Breast epithelium (tissue), 4 donors: ENCODE measurements at places on chromosomes 12 and 14.

DNA sequence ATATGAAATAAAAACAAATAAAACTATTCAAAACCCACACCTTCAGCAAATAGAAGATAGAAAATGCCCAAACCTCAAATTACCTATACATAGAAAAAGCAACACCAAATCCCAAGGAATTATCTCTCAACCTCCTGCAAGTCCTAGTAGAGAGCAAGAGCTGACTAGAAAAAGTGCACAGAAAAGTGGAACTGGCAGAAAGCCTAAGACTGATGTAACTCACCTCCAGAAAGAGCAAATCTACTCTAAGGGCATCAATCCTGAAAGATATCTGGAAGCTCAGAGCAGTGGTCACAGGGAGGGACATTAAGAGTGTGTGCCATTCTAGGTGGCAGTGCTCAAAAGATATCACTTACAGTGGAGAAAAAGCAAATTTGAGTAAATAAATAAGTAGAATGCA, 62.1 kb upstream of the PLEKHG7 start:
- DNase-seq = no peak

DNA sequence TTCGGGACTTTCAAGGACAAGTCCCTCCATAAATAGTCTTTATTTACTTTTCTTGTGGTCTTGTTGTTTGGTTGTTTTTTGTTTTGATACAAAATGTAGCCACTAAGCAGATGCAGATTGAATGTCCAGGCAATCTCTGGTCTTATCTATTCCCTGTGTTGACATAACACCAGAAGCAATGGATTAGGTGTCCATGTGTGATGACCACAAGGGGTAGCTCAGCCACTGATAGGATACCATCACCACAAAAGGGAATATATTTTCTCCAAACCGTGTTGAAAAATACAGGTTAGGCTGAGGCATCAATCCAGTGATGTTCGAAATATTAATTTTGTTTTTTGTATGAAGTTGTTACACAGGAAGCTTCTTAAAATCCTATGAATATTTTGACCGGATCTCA, 196.3 kb downstream of the EPS8 start:
- no peak for DNase-seq

DNA sequence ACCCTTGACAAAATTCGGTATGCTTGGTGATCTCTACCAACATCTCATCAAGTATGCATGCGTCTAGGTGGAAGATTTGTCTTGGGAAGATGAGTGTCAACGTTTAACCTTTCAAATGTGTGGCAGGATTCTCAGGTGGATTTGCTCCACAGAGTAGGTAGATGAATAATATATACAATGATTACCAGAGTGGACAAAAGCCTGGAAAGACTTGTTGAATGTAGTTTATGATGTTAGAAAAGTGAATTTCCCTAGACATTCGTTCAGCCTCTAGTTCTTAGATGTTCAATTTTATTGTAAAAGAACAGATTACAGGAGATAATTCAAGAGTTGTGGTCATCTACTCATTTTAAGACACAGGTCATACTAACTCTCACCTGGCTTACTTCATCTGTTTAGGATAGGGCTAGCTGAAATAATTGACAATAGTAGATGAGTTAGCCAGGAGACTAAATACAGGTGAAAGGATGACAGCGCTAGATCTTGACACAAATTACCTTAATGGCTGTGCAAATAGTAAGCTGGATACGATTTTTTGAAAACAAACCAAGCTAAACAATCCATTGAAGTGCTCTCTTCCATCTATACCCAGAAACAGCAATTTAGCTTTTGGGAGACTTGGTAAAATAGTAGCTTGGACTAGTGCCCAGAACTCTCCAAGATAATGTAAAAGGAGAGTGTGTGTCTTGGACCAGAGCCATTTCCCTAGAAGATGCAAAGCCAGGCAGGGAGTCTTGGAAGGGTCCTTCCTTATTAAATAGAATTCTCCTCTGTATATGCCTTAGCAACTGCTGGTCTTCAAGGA, 168.0 kb downstream of the DACT1 start:
- no peak for DNase-seq

DNA sequence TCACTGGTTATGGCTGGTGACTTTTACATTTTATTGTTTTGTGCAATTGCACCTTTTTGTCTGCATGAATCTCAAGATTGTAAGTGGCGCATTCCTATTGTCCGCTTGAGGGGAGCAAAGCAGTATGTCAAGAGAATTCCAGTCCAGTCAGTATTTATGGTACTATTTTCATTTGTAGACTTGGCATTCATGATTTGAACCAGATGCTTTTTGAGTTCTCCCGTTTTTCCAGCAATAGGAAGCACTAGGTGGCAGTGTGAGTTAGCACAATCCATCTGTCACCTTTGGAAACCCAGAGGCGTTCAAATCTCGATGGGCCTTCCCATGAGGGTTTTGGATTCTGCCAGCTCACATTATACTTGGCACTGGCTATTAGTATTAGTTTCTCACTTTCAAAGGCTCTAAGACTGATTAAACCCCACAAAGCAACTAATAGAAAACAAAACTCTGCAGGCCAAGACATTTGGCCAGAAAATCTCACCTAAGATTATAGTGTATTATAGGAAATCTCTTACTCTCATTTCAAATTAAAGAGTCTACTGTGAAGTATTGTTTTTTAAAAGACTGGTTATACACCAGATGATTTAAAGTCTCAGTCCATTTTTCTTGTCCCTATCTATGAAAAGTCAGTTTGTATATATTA, 2.2 kb downstream of the DACT1 start:
- no peak for DNase-seq

GRCh38 chr12:98332642-98333041, 182.7 kb upstream of the TMPO start:
- DNase-seq = no peak

- no peak for DNase-seq
Observed at GRCh38 chr12:110012137-110012536, 12.9 kb downstream of the ANKRD13A start.

GRCh38 chr14:103839579-103839978, 7.8 kb downstream of the PPP1R13B start:
- no peak for DNase-seq

GRCh38 chr14:31864937-31865855, 211.9 kb upstream of the ARHGAP5 start:
- no peak for DNase-seq

- DNase-seq = peak; percentile 55
Observed at GRCh38 chr14:59465316-59466135, at the start of gene GPR135. Gene GPR135 (minus strand): TSS chr14:59465380. CDS start chr14:59465226, 154 bp downstream.

GRCh38 chr14:80215081-80215480, 3.8 kb upstream of the DIO2 start:
- no peak for DNase-seq

GRCh38 chr12:50387487-50387886, 8.9 kb downstream of the FAM186A start:
- DNase-seq = no peak

GRCh38 chr14:83289896-83290295, 1756.2 kb upstream of the SEL1L start:
- DNase-seq = no peak

DNA sequence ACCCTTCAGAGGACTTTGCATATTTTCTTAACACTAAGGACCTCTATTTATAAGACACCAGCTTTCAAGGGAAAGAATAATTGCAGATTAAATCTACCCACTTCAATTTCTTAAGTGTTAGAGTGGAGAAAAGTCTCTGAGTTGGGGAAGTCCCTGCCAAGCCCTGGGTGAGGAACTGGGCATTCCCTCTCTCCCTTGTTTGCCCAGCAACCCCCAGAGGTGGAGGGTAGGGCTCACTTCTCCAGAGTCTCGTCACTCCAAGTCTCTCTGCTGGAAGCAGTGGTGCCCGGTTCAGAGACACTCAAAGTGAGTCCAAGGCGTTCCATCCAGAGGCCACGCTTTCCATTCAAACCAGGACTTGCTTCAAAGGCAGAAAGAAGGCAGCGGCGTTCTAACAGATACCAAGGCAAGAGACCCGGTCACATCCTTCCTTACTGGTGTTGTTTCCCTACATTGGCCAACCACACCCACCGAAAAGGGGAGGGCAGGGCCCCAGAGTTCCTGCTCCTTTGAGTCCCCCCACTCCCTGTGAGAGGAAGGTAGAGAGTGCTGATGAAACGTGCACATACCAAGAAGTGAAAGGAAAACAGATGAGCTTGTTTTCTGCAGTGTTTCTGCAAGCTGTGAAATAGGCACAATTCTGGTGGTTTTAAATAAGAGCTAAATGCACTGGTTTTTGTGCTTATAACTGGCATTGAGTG, 6.1 kb upstream of the BDKRB2 start:
- no peak for DNase-seq

- no peak for DNase-seq
Observed at GRCh38 chr12:64666054-64666914, 56.0 kb downstream of the RASSF3 start.

GRCh38 chr14:24392325-24393091, 6.3 kb upstream of the NYNRIN start:
- DNase-seq = no peak

GRCh38 chr14:104138098-104138717, at the start of gene KIF26A:
Gene KIF26A (plus strand): TSS chr14:104138587. CDS start chr14:104138723, 136 bp downstream.
- no peak for DNase-seq

DNA sequence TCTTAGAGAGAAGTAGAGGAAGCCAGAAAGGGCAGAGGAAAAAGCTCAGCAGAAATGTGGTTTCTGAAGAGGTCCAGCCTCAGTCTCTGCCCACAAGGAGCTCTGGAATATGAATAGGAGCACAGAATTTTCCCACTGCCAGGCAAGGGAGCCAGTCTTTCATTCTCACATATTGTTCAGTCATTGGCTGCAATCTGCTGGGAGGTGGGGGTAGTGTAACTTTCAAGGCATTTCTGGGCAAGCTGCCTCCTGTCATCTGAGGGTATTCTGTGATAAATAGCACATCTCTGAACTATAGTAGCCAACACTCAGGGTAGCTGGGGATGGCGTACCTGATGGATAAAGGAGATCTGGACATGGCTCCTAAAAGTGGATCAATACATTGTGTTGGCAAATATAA, 127.2 kb downstream of the LRRK2 start:
- DNase-seq = no peak

- no peak for DNase-seq
Observed at GRCh38 chr12:94676031-94676641, 25.8 kb upstream of the TMCC3 start.

GRCh38 chr14:97056086-97056485, 258.9 kb downstream of the VRK1 start:
- no peak for DNase-seq

DNA sequence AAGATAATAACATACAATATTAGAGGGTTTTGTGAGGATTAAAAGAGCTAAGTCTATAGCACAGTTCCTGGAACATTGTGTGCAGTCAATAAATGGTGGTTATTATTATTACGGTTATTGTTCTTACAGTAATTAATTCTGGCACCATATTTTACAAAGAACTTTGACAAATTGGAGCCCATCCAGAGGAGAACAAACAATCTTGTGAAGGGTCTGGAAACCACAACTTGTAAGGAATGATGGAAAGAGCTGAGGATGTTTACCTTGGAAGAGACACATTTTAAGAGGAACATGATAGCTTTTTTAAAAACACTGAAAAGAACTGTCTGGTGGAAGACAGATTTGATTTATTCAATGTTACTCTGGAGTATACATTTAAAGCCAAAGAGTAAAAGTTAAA, 150.5 kb upstream of the KRR1 start:
- DNase-seq = no peak

DNA sequence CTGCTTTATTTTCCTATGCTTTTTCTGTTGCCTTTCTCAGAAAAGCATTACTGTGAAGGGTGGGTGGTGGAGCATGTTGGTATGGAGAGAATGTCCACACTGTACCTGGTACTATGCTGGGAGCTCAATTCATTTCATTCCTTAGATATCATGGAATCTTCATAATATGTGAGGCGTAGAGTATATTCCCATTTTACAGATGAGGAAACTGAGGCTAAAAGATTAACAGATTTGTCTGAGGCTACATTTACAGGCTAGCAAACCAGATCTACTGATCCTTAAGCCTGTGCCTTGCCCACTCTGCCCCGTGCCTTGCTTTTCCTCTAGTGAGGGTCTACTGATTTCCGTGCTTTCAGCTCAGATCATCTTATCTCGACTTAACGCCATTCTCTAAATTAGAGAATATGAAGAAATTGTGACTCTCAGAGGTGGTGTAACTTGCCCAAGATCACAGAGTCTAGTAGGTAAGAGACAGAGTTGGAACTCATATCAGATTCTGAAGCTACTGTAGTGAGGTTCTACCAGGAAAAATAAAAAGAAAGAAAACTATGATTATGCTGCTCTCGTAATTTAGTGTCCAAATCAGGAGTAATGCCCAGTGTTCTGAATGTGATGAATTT, 5.5 kb downstream of the GLRX5 start:
- no peak for DNase-seq

GRCh38 chr12:127589541-127589940, 677.4 kb upstream of the TMEM132C start:
- no peak for DNase-seq

DNA sequence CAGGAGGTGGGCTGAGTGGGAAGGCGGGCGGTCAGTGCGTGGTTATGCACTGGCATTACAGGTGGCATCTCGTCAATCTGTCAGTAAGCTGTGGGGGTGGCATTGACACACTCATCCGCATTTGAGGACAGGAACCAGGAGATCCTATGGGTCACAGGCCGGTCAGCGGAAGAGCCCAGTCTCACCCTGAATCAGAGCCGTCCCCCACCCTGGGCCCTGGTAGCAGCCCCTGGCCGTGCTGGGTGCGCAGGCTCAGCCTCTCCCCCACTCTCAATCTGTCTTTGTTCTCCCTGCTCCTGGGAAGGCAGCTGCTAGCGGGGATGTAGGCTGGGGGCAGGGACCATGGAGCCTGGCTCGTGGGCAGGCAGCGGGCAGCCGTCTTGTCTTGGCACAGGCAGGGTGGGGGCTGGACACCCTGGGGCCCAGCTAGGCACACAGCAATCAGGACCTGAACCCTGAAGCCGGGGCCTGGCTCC, 5.1 kb downstream of the INF2 start:
- no peak for DNase-seq

DNA sequence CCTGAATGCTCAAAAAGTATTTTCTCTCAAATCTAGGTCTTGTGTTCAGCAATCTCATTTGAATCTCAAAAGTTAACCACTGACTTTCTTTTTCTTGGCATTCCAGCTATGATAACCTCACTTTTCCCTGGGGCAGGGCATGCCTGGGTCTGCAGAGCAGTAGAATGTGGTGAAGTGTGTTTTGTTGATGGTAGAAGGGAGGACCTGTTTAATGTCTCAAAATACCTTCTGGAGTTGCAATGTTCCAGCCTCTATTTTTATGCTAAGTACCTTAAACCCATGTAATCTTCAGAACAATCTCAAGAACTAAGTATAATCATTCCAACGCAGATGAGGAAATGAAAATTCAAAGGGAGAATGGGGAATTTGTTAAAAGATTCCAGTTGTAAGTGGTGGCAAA, 82.1 kb upstream of the FUT8 start:
- no peak for DNase-seq

DNA sequence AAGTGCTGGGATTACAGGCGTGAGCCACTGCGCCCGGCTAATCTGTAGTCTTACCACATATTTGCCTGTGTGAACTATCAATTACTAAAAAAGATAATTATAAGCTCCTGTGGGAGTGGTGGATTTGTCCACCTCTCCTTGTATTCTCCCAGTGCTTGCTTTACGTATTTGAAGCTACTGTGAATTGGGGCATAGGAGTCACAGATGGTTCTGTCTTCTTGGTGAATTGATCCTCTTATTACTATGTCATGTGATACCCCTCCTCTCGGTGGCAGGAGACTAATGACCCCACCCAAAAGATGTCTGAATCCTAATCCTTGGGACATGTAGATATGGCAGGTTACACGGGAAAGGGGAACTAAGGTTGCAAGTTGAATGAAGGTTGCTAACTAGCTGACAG, 11.8 kb downstream of the GPR132 start:
- no peak for DNase-seq

GRCh38 chr12:19689226-19689625, 249.9 kb downstream of the AEBP2 start:
- DNase-seq = no peak

GRCh38 chr14:20302042-20302755, 3.6 kb downstream of the TTC5 start:
- no peak for DNase-seq
